Activated naive CD4-positive, alpha-beta T cell (primary cell): ENCODE measurements at places on chromosomes 12 and 14.

DNA sequence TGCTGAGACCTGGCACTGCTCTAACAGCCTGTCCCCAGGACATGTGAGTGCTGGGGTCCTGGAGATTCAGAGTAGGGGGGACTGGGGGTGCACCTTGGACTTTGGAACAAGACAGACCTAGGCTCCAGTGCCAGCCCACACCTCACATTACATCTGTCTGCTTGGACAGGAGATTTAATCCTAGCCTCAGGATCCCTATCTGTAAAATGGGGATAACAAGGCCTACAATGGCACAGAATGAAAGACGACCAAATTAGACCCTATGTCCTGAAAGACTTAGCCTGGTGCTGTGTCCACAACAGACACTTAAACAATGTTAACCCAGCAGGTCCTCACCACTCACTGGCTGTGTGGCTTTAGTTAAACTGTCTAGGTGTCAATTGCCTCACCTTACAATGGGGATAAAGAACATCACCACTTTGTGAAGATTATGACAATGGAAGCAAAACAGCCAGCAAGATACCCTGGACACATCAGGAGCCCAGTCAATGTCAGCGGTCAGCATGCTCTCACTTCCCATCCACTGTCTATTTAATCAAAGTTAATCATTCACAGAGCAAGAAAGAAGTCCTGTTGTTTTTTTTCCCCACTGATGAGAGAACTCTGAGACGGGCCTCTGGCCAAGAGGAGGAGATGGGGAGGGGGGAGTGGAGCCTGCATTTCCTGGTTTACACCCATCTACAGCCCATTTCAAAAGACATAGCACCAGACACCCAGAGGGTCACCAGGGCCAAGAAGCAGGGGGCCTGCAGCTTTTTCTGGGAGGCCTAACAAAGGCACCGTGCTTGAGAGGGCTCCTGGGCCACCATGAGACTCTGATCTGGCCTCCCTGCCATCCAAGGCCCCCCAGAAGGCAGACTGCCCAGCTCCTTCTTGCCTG lies 40.6 kb downstream of the ACTN1 start:
- DNase-seq = no peak

DNA sequence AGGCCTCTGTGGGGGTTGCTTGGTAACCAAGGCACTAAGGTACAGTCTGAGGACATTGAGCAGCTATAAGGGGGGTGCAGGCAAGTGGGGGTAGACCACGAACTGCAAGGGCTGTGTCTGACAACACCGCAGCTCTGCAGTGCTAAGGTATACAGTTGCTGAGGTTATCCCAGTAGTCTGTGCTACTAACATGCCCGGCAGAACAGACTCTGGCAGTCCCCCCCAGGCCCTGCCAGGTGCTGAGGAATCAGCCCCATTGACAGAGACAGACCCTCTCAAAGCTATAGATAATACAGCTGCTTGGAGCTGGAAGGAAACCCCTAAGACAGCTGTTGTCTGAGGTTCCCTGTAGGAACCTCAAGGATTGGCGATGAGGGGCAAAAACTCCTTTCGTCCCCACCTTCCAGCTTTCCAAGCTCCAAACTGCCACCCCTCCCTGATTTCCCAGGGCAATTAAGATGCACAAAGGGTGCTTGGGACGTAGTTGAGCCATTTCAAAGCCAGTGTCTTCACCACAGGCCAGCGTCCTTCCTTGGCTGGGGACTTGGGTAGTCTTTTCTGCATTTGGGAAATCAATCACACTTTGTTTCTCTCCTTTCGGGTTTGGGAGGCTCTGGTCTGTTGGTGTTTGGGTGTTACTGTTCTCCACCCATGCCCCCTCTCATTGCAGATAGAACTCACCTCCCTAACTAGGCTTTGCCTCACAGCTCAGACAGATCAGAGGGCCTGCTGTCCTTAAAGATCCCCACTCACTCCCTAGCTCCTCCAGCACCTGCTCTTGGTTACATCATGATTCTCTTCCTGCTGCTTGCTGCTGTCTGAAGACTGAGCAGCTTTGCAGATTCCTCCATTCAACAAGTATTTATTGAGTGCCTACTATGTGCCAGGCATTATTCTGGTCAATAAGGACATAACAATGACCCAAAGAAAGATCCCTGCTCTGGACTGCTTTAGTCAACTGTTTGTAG lies 2.0 kb upstream of the MYH7 start:
- no peak for DNase-seq

- no peak for DNase-seq
These were observed 57.6 kb downstream of the BRMS1L start for GRCh38 chr14:35883677-35884293.

DNA sequence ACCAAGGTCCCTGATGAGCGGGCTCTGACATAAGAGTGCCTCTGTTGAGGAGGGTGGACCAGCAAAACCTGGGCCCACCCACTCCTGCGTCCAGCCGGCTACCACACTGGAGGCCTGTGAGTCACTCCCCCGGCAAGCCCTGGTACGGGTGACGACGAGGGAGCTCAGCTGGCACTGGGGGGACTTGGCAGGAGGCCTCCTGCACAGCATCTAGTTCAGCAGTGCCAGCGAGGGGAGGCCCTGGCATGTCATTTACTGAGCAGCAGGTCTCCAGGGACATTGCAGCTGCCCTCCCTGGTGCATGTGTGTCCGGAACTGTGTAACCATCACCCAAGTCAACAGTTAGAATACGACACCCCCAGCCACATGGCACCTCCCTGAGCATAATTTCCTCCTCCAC lies 24.4 kb downstream of the CD9 start:
- DNase-seq = no peak

DNA sequence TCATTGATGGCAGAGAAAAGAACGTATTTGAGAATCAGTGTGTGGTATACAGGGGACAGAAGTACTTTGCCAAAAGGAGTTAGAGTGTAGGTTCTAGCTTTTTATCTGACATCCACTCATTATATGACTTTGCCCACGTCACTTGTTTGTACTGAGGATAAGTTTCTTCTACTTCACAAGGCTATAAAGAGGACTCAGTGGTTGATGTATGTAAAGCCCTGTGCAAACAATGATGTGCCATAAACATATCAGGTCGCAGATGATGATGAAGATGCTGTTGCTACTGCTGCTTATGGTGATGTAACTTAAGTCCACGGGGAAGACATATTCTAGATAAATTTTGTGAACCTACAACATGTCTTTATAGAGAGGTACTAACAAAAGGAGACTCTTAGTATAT lies 66.3 kb downstream of the TRHDE start:
- DNase-seq = no peak

DNA sequence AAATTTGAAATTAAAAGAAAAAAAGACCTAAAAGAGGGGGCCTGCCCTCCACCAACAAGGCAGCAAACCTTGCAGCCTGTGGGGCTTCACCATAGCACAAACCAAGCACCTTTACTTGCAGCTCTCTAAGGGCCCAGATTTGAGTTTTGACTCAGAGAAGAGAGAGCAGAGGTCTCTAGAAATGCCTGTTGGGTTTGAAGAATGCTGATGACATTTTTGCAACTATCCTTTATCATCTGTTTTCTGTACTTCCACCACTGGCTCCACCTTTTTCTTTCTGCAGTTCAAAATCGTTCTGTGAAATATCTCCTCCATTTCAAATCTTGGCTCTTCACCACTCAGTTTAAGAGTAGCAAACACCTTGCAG lies 83.8 kb upstream of the HMGA2 start:
- DNase-seq = no peak

DNA sequence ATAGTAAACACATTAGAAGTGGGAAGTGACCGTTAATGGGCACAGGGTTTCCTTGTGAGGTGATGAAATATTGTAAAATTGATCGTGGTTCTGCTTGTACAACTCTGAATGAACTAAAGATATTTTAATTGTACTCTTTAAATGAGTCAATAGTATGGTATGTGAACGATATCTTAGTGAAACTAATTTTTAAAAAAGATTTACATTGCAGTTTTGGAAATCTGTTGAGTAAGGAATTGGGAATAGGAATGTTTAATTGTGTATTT lies 1.7 kb downstream of the ZNF410 start:
- DNase-seq = no peak

DNA sequence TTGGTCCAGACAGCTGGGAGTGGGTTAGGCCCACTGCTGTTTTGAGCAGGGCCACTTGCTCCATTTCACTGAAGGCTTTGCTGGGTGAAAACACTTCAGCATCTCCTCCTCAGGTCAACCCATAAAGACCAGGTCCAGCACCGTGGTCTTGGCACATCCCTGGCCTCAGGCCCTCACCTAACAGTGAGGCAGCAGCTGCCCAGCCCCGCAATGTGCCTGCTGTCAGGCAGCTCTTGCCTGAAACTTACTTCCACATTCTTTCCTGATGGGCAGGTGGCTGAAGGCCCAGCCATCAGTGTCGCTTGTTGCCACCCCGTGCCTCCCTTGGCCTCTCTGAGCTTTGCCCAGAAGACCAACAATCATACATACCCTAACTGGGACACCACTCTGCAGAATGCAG lies 54.4 kb downstream of the ANAPC7 start:
- no peak for DNase-seq

DNA sequence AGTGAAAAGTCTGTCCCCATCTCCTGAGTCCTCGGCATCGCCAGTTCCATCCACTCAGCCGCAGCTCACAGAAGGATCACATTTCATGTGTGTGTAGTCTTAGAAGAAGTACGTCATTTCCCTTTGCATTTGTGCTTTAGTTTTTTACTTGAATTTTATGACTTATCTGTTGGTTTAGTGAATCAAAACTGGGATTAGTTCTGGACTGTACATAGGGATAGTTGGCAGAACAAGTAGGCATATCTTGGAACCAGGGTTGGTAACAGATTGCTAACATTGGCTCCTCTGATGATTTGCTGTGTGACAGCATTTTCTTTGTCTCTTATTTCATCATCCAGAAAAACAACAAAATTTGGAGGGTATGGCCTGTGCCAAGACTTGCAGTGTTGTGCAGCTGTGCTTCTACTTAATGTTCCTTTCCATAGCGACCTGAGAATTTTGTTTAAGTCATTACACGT lies 69.6 kb upstream of the AEBP2 start:
- DNase-seq = no peak

- DNase-seq = no peak
These were observed 59.6 kb downstream of the NELL2 start for GRCh38 chr12:44816446-44817017.

DNA sequence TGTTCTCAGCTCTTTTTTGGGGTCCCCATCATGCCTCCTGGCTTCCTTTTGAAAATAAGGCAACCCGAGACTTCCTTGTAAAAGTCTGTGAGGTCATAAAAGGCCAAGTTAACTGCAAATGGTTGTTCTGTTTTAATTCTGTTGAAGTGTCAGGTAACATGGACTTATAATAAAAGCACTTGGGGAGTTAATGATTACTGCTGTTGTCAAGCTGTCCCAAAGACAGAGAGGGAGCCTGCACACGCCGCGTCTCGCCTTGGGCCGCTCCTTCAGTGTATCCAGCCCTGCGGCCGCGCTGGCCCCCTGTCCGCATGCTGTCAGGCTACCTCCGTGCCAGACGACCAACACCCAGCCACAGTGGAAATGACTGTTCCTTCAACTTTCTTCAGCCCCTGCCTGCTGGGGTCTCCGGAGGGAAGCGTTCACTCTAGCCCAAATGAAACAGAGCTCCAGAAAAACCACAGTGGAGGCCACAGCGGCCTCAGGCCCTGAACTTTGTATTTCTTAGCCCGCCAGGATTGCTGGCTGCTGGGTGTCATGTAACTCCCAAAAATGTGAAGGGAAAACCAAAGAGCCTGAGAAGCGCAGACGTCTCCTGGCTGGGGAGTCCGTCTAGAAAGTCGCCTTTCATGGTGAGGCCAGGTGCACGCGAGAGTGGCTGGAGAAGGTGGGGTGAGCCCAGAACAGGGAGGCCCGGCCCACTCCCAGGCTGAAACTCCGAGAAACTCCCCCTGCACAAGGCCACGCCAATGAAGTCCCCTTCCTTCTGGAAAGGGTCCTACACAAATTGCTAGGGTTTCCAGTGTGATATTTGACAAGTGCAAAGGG lies 189.1 kb downstream of the ZFP36L1 start:
- no peak for DNase-seq

DNA sequence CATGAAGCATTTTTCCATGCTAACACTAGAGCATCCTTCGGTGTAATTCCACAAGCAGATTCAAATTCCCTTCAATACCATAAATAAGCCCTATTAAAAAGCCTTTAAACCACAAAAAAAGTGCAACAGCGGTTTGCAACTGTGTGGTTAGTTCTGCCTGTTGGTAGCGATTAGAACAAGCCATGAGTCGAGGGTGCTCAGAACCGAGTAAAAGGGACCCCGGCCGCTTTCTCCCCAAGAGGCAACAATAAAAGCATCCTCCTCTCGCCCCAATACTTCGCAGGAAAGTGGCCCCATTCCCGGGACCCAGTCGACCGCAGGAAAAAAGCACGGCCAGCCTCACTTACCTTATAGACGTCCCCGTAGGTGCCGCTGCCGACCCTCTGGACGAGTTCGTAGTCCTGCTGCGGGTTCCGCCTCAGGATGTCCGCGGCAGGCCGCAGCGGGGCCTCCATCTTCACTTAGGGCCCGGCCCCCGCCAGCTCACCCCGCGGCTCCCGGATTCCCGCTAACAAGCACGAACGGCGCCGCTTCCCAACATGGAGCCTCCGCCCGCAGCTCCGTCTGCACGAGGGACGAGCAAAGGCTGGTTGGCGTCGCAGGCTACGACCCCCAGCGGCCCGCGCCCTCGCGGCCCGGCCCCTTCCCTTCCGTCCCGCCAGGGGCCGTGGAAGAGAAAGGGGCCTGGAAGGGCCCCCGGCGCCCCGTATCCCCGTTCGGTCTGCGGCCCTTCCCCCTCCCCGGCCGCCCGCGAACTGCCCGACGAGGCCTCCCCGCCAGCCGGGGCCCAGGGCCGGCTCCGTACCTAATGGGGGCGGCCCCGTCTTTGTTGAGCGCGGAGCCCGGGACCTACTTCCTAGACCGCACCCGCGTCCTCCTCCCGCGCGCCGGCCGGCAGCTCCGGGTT lies 521 bp downstream of the MAP4K5 start:
- no peak for DNase-seq

GRCh38 chr12:57514720-57515407 lies 5.5 kb downstream of the DDIT3 start:
- no peak for DNase-seq

GRCh38 chr12:116582610-116583009 lies 23.4 kb downstream of the MAP1LC3B2 start:
- DNase-seq = no peak

GRCh38 chr14:75461303-75461702 lies 33.5 kb downstream of the JDP2 start:
- DNase-seq = no peak

DNA sequence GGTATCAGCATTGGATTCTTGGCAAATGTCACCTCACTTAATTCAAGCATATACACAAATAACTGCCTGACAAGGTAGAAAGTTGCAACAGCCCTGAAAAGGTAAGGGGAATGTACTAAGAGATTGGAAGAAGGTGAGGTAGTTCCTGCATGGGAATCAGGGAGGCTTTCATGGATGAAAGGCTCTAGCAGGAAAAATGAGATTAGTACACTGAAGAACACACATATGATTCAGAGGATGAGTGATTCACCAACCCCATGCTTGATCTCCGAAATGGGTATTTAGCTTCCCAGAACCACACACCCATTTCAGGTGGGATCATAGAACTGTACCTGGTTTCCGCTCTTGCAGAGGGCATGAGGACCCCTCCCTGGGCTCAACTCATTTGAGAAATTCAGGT lies 65.8 kb downstream of the PAH start:
- DNase-seq = no peak
